ENCODE measurements at places on chromosomes 12 and 14.

GRCh38 chr12:132363661-132364347 is 34.4 kb upstream of the GALNT9 start:
- no peak for DNase-seq

DNA sequence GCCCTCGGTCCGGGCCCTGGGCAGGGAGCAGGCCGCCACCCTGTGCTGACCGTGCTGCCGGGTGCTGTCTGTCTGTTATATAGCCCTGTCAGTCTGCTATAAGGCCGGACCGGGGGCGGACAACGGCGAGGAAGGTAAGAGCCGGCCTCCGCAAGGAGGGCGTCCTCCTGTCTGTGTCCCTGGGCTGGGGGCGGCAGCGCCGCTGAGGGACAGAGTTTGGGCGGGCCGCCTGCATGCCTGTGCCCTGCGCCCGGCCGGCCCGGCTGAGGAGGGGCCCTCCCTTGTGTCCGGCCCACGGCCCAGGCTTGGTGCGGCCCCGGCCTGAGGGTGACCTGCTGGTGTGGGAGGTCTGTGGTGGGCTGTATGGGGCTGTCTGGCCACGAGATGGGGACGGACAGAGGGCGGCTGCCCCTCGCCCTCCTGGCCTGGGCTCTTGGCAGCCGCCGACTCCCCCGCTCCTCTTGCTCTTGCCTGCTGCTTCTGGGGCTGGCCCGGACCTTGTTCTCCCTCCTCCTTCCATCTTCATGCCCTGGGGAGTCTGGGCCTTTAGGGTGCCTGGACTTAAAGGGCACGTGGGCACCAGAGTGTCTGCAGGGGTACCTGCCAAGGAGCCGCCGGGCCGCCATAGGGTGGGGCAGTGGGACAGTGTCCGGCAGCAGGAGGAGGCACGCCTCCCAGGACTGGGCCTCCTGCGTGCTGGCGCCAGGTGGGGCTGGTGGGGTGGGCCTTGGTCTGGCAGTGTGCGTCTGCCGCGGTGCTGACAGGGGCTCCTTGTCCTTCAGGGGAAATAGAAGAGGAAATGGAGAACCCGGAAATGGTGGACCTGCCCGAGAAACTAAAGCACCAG is 25.1 kb upstream of the CRIP2 start:
- DNase-seq = peak; percentile 20

- DNase-seq = no peak
These were observed 6.1 kb downstream of the ACSS3 start for GRCh38 chr12:81083906-81084513.

DNA sequence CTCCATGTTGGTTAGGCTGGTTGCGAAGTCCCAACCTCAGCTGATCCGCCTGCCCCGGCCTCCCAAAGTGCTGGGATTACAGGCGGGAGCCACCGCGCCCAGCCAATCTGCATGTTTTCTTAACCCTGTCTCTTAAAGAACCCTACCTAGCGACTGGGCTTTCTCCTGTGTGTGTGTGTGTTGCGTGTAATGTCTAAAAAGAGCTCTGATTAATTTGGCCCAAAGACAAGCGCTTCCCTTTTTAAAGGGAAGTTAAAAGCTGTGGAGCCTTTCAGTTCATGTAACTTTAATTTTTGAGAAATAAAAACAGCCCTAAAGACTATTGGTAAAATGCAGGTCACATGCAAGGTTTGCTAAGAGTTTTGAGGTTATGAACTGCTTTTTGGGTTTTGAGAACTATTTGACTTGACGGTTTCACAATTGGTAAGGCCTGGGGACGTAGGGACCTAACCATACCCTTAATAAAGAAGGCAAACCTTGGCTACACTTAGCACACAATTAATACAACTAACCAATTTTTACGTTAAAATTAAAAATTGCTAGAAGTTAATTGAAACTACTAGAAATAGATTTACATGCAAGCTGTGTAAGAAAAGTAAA is 103.2 kb downstream of the KCNMB4 start:
- DNase-seq = no peak

DNA sequence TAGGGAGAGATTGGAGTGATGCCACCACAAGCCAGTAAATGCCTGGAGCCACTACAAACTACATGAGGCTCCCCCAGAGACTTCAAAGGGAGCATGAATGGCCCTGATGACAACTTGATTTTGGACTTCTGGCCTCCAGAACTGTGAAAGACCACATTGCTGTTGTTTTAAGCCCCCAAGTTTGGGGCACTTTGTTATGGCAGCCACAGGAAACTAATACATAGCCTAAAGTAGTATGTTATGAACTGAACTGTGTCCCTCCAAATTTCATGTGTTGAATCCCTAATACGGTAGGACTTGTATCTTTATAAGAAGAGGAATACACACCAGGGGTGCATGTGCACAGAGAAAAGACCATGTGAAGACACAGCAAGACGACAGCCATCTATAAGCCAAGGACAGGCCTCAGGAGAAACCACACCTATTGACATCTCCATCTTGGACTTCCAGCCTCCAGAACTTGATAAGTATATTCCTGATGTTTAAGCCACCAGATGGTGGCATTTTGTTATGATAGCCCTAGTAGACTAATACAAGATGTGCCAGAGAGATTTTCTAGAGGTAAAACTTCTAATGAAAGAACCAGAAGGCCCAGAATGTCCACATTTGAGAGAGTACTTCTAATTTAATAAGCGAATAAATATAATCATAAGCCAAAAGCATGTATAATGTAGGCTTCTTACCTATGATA is 127.1 kb upstream of the BMP4 start:
- no peak for DNase-seq

- DNase-seq = no peak
These were observed 297.0 kb downstream of the FUT8 start for GRCh38 chr14:65709576-65709975.

- DNase-seq = no peak
These were observed 26.8 kb downstream of the PLBD1 start for GRCh38 chr12:14540801-14541462.

DNA sequence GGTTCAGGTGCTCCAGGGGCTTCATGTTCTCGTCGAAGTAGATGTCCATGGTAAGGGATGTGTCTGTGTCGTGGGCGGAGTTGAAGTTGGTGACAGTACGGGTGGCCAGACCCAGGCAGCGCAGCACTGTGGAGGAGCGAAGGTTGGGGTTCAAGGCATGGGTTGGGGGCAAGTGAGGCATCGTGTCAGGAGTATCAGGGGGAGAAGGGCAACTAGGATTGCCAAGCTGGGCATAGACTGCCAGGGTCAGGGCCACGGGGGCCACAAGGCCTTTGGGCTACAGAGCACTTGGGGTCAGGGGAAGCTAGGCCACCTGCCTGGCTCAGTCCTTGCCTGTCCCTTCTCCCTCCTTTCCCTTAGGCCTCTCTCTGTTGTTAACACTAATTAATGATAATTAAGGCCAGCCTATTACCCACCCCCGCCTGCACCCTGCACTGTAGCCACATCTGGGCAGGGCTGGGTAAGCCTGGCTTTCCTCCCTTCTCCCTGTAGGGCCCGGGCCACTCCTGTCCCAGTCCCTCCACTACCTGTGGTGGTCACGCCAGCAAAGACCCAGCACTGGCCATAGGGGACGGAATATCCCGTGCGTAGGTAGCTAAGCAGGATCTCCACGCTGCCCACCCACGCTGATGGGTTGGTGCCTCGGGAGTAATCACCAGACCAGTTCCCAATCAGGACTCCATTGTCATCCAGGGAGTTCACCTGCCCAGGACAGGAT is 4.3 kb downstream of the TGM1 start:
- DNase-seq = peak; percentile 16

- no peak for DNase-seq
These were observed 83.0 kb upstream of the ZDHHC17 start for GRCh38 chr12:76680940-76681339.

- DNase-seq = no peak
These were observed 7.9 kb upstream of the RILPL2 start for GRCh38 chr12:123444092-123445026.

- no peak for DNase-seq
These were observed 775 bp downstream of the OR10P1 start for GRCh38 chr12:55637467-55637866.

GRCh38 chr12:58106195-58106594 is 164.8 kb downstream of the ATP23 start:
- no peak for DNase-seq

- DNase-seq = no peak
These were observed 235.2 kb upstream of the AMIGO2 start for GRCh38 chr12:47314996-47315395.

GRCh38 chr14:29955087-29955486 is 27.4 kb upstream of the PRKD1 start:
- no peak for DNase-seq

DNA sequence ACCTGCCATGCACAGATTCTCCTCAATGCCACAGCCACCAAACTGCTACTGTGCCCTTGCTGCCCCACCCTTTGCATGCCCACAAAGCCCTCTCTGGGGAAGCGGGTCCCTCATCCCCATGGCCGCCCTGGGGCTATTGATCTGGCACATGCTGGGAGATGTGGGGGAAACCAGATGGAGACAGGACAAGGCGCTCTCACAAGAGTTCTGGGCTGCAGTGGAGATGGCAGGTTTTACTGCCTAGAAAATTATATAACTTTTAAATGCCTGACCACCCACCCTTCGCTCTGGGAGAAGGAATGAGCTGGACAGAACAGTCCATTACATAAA is 10.6 kb upstream of the PIP4K2C start:
- DNase-seq = no peak

- DNase-seq = no peak
These were observed 37.5 kb downstream of the SLC38A4 start for GRCh38 chr12:46788072-46788887.

DNA sequence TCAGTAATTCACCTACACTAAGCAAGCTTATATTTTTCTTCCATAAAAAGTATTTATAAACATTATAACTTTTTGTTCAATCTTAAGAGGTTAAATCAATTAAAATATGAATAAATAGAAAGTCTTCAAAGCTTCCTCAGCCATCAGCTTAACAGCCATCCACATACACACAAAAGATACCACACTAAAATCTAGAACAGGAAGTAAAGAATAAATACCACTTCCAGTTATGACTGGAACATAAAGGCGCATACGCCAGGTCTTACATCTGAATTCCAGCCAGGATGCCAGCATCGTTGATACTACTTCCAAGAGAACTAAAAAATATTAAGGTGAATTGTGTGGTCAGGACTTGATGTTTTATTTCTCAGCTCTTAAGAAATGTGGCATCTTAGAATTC is 17.0 kb downstream of the SIX1 start:
- no peak for DNase-seq

- no peak for DNase-seq
These were observed 2.3 kb downstream of the DGKA start for GRCh38 chr12:55933169-55933798.

- DNase-seq = no peak
These were observed 23.5 kb upstream of the GPRC5D start for GRCh38 chr12:12975322-12976077.

DNA sequence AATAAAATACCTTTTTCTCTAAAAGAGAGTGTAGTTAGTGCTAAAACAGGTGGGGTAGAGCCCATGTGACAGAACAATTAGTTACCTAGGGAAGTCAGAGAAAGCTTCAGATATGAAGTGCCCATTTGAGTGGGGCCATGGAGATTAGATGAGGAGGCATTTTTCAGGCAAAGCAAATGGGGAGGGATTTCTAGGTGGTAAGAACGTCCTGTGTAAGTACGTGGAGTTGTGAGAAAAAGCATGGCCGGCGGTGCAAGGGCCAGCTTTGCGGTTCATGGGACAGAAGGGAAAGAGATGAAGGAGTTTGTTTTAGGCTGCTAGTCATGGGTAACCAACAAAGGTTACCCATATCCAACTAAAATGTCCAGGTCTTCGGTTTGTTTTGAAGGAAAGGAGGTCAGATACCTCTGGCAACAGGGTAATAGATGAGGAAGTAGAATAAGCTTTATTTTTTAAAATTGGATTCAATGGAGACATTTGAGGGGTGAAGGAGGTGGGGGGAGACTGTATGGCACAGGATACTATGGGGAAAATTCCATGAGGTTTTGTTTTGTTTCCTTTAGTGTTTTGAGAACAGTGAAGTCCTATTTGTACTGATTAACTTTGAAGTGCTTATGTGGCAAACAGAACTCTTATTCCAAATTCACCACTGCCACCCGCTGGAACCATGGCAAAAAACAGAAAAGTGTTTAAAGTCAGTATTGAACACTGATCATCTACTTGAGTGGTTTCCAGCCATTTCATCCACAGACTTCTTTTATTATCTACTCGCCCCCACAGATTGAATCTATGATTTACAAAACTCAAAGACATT is 10.0 kb upstream of the SNRPF start:
- DNase-seq = no peak

GRCh38 chr14:52253503-52253902 is 14.0 kb upstream of the PTGDR start:
- peak; percentile 58 for DNase-seq

DNA sequence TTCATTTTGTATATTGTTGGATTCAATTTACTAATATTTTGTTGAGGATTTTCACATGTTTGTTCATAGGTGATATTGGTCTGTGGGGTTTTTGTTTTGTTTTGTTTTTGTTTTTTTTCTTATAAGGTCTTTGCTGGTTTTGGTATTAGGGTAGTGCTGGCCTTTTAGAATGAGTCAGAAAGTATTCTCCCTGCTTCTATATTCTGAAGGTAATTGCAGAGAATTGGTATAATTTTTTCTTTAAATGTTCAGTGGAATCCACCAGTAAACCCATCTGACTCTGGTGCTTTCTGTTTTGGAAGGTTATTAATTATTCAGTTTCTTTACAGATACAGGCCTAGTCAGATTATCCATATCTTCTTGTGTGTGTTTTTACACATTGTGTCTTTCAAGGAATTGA is 8.9 kb downstream of the TOGARAM1 start:
- no peak for DNase-seq

GRCh38 chr14:91693346-91693745 is 38.5 kb downstream of the CATSPERB start:
- no peak for DNase-seq

DNA sequence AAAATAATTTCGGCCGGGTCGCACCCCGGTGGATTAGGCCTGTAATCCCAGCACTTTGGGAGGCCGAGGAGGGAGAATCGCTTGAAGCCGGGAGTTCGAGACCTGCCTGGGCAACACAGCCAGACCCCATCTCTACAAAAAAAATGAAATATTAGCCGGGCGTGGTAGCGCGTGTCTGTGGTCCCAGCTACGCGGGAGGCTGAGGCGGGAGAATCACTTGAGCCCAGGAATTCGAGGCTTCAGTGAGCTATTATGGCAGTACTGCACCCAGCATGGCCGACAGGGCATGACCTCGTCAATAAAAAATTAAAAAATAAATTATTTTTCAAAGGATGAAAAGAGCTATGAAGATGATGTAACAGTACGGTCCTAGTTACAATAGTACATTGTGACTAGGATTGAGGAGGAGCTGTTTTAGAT is 523 bp downstream of the GTF2H3 start:
- DNase-seq = no peak

- no peak for DNase-seq
These were observed 45.1 kb downstream of the CFAP251 start for GRCh38 chr12:121963341-121964018.

GRCh38 chr12:6772331-6772695 is at the start of gene LAG3:
LAG3 (plus strand) TSS chr12:6772520; CDS start chr12:6772853, 333 bp downstream.
- DNase-seq = no peak

GRCh38 chr12:19539836-19540235 is 100.5 kb downstream of the AEBP2 start:
- no peak for DNase-seq
